ENCODE measurements at places on chromosomes 3 and 15.

DNA sequence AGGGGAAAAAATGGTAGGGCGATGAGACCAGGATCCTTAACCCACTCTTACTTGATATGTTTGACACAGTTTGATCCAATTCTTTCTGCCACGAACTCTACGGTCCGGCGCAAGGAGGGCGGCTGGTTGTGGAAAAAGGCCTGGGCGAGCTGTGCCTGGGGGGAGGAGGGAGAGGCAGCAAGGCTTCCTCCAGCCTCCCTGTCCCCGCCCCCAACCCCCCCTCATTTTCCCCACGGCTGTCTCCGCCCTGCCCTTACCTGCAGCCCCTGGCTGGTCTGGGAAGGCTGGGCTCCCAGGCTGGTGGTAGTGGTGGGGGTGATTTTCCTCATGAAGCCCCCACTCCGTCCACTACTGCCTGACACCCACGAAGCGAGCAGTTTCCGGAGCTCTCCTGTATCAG lies 8.0 kb downstream of the CDAN1 start:
- no peak for DNase-seq

GRCh38 chr3:100416176-100416575 lies 14.8 kb downstream of the LNP1 start:
- no peak for DNase-seq

DNA sequence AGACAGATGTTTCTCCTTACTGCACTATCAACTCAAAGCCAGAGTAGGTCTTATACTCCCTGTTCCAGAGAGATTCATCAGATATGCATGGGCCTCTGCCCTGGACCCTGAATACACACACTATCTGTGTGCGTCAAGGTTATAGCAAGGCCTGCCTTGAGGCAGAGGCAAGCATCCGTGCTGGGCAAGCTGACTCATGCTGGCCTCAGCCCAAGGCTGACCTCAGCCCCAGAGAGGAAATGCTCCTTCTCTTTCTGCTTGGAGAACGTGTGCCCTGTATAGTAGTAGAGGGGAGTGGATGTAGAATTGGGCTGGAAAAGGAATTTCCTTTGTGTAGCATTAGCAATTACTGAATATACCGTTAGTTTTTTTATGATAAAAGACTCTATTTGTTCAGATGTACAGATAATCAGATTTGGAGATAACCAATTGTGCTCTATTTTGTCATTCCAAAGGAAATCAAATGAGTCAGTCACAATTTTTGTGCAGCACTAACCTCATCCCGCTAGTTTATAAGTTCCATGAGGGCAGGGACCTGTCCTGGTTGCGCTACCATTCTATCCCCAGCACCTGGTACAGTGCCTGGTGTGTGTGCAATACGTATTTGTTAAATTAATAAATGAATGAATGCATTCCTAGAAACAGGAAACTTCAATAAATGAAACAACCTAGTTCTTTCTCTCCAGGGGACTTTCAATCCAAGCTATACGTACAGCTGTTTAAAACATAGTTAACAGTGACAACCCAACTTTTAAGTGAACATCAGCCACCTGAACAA lies 13.3 kb upstream of the PAQR9 start:
- no peak for DNase-seq

- no peak for DNase-seq
These were observed 30.9 kb upstream of the MUC13 start for GRCh38 chr3:124965413-124965812.

GRCh38 chr3:152909180-152909883 lies 74.4 kb downstream of the P2RY1 start:
- no peak for DNase-seq

DNA sequence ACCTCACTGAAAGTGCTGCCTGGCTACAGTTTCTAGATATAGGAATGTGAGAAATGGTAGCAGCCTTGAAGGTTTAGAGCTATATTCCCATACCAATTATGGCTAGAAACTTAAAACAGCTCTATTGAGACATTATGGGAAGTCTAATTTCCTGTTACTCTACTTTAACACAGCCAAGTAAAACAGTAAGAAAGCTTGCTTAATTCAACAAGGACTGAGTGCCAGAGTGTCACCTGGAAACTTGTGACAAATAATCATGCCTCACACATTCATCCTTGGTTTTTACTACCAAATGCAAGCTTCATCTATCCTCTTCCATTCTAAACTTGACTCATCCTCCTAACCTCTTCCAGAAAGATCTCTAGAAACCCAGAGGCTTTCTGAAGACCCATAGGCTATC lies 41.7 kb downstream of the UBE3A start:
- DNase-seq = no peak

- no peak for DNase-seq
These were observed 11.8 kb upstream of the RPUSD3 start for GRCh38 chr3:9855594-9855993.

DNA sequence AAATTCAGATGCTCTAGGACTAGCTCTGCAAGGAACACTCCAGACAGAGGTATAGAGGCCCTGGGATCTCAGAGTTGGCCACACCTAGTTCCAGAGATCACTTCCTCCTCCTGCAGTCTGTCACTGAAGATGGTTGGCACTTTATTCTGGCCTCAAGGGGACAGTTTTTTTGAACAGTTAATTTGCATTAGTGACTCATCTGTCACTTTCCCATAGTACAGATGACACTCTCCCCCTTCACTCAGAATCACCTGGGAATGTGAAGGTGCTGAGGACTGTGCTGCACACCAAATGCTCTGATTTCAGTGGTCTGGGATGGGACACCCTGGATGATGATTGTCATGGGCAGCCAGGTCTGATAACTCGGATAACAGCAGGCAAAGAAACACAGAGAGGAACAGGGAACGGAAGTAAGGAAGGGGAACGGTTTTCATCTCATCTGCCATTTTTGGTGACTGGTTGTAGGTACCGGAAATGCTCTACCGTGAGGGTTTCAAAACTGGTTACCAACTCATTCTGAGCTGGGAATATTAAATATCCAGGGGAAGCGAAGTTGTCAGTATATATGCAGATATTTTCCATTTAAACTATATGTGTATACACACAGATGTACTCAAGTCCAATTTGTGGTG lies 232.5 kb upstream of the ST8SIA2 start:
- DNase-seq = no peak

DNA sequence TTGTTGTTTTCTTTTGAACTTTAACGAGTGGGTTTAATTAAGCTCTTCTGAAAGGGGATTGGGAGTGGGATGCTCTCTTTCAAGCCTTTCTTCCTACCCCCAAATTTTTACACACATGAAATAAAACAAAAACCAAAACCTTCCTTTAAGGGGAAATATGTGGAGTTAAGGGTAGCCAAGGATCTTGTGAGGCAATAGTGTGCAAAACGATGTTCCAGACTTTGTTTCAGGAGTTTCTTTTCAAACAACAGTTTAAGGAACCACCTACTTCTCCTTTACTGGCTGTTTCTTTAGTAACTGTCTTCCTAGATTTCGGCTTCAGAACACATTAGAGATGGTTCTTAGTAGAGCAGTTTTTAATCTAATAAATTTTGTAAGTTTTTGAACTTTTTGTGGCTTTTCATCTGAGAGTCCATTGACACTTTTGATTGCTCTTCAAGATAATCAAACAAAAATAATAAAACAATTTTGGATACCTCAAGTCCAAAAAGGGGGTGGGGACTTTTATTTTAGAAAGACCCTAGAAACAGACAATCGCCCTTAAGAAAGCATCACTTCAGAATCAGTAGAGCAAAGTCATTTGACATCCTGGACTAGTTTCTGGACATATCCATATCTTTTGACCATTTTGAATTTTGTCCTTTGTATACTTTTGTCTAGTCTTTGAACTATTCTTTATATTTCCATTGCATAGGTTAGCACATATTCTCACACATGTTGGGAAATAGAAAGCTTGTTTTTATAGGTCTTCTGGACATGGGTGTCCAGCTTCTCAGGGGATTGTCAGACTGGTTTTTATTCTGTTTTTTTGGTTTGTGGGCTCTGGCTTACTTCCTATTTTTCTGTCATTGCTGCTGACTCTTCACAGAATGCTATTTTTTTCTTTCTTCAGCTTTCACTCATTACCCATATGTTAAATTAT lies 6.0 kb downstream of the DIPK2A start:
- no peak for DNase-seq

GRCh38 chr3:149585401-149585726 lies 72.5 kb downstream of the WWTR1 start:
- DNase-seq = no peak

GRCh38 chr3:57335283-57335938 lies 42.9 kb upstream of the ASB14 start:
- no peak for DNase-seq

GRCh38 chr3:166013073-166013679 lies 176.0 kb upstream of the BCHE start:
- DNase-seq = no peak

- no peak for DNase-seq
These were observed at the start of gene EPHA6 for GRCh38 chr3:96813820-96814650. Gene EPHA6, plus strand, starts transcription at chr3:96814594.

DNA sequence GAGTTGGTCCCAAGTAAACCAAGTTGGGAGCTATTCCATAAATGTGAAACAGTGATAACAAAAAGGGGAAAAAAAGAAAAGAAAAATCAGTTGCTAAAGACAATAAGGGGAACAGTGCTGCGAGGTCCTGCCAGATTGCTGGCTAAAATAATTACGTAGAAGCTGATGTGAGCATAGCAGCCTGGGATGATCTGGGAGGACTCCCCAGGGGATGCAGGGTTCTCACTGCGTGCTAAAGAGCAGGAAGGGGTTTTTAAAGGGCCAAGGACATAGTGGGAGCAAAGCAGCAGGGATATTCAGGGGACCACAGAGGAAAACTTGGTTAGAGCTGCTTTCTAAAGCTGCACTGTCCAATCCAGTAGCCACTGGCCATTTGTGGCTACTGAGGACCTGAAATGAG lies 133.0 kb upstream of the UMPS start:
- DNase-seq = no peak

- no peak for DNase-seq
These were observed 8.2 kb upstream of the BCL6 start for GRCh38 chr3:187753516-187753915.

- no peak for DNase-seq
These were observed 36.9 kb downstream of the THRB start for GRCh38 chr3:24457719-24458118.

- DNase-seq = no peak
These were observed 1.8 kb downstream of the ARL8B start for GRCh38 chr3:5123937-5124336.

DNA sequence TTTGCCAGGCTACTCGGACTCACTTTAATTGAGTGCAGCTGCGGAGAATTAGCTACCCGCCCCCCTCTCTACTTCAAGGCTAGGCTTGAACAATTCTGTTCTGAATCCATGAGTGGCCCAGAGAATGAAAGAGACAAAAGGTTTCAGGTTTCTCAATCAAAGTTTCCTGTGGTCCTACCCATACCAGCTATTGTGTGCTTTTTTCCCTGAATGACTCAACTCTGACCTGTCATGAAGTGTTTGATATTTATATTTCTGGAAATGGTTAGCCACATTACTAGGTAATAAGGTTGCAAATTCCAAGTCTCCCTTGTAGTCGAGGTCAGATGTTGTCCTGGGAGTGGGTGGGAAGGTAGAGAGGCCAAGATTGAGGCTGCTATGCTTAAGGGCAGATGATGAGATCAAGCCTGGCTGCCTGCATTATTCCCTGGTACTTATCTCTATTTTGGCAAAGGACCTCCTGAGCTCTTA lies 392.7 kb upstream of the TBL1XR1 start:
- DNase-seq = no peak

DNA sequence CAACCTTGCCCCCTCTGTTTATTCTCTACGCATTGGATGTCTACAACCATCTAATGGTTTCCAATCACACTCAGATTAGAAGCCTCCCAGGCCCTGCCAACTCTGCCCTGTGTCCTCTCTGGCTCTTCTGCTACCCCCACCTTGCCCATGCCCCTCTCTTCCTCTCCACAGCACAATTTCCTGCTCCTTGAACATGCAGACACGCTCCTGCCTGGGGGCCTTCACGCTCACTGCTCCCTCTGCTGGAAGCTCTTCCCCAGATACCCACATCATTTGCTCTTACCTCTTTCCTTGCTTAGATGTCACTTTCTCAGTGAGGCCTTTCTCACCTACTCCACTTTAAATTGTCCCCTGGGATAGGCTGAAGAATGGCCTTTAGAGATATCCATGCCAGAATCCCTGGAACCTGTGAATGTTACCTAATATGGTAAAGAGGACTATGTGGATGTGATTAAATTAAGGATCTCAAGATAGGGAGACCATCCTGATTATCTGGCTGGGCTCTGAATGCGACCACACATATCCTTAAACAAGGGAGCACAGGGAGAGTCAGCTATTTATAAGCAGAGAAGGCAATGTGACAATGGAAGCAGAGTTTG lies 9.9 kb downstream of the KY start:
- no peak for DNase-seq

DNA sequence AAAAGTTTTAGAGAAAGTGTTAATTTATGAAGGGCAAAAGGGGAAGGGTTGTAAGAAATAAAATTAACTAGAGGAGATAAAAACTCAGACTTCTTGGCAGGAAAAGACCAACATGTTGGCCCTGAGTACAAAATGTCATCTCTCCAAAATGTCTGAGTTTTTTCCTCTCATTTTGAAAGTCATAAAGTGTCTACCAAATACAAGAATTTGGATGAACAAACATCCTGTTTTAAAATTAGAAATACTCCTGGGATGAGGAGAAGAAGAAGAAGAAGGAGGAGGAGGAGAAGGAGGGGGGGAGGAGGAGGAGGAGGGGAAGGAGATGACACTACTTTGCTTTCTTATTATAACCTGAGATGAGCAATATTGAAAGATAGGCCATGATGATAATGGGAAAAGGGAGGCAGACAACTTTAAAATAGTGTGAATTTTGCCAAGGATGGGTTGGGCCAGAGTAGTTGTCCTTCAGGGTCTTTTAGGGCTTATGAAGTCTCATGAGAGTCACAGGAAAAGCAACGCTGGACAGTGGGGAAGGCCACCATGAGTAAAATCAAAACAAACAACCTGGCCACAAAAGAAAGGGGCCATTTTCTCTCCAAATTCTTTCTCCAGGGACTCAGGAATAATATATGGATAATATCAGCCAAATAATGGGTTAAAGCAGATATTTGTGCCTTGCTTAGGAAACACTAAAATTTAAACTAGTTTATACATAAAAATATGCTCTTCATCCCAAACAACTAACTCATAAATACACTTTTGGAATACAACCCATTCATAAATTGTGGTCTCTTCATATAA lies 632.9 kb downstream of the EPHA3 start:
- no peak for DNase-seq

- DNase-seq = no peak
These were observed 5.8 kb downstream of the CELSR3 start for GRCh38 chr3:48656841-48657281.

- no peak for DNase-seq
These were observed 75.8 kb upstream of the LEKR1 start for GRCh38 chr3:156750191-156750873.

- DNase-seq = no peak
These were observed 1.6 kb upstream of the KLF13 start for GRCh38 chr15:31324806-31325594.

GRCh38 chr3:130760922-130761321 lies 14.3 kb upstream of the PIK3R4 start:
- no peak for DNase-seq

GRCh38 chr3:140013220-140013619 lies 78.2 kb downstream of the CLSTN2 start:
- no peak for DNase-seq

- DNase-seq = no peak
These were observed 93.7 kb downstream of the TMEM266 start for GRCh38 chr15:76153241-76154197.

- peak; percentile 19 for DNase-seq
These were observed 62.8 kb upstream of the CMTM8 start for GRCh38 chr3:32175607-32176197.
